ENCODE measurements at places on chromosomes 3 and 15. TPM values are rescaled to one million over a fixed set of nuclear protein-coding genes. Genes with fewer than 3 reads are reported as not detected.
A peak's percentile ranks its signal among the peaks of the same experiment; 100 is the strongest.

DNA sequence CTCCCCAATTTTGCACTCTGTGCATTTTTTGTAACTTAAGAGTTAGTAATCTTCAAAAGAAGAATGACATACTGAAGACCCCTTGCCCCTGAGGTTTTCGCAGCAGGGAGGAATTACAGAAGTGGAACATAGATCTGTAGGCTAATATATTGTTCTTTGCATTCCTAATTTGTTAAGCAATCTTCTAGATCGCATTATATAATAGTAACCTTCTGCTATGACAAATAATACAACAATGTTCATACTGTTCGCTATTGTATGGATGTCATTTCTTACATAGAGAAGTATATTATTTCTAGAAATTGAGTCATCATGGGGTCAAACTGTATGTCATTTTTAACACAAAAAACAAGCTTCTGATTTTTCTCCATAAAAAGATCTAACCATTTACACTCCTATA is 95.8 kb upstream of the TGFBR2 start:
- peak; percentile 71 for DNase-seq
- no peaks in the 10 kb centered on the region for H3K36me3 ChIP-seq
- peaks cover 35% of the 10 kb centered on the region for H3K4me1 ChIP-seq

DNA sequence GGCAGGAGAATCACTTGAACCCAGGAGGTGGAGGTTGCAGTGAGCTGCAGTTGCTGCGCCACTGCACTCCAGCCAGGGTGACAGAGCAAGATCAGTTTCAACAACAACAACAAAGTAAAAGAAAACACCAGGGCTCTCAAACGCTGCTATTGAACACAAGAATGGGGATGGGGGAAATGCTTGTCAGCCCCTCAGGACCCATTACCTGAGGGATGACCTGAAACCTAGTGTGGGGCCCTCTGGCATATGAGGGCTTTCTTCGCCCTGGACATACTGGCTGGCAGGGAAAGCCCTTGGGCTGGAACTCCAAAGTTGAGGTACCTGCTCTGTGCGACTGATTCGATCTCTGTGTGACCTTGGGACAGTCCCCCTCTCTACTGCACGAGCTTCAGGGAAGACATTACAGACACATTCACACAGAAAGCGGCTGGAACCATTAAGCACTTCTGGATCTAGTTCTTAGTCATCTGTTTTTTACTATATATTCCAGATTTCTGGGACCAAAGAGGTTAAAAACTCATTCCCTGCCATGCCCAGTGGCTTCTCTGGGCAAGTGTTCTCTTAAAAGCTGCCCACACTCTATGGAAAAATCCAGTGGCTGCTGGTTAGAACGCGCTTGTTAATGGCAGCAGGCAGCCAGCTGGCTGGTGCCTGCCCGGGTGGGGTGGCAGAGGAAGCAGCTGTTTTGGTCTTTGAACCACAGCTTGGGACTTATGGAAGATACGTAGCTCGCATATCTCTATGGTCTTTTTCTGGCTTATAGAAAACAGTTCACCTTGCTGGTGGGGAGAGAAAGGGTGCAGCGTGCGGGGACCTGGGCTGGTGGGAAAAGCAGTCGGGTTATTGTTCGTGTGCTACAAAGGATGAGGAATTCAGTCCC is 57.2 kb downstream of the ATP1B3 start:
- peaks cover 4% of the 10 kb centered on the region for H3K4me1 ChIP-seq
- no peak overlapping the region for H3K27ac ChIP-seq
- DNase-seq = no peak
- no peaks in the 10 kb centered on the region for H3K36me3 ChIP-seq
- H3K27me3 ChIP-seq = no peaks in the 10 kb centered on the region
- H3K4me3 ChIP-seq = no peak overlapping the region

DNA sequence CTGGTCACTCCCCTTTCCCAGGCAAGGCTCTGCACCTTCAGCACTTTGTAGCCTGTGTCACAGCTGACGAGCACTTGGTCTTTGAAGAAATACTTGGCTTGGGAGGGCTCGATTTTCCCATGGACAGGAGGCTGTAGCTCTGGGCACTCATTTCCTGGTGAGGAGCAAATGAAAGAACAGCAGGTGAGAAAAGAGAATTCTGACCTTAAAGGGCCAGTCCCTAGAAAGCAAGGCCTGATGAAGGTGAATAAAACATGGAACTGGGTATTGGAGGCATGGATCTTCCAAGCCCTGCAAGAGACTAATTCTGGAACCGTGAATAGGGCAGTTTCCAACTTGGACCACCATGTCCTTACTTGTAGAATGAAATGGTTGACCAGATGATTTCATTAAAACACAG is 39.9 kb downstream of the MASP1 start:
- peaks cover under 1% of the 10 kb centered on the region for H3K27me3 ChIP-seq
- H3K36me3 ChIP-seq = no peaks in the 10 kb centered on the region
- no peaks in the 10 kb centered on the region for H3K4me1 ChIP-seq
- H3K27ac ChIP-seq = no peak overlapping the region

DNA sequence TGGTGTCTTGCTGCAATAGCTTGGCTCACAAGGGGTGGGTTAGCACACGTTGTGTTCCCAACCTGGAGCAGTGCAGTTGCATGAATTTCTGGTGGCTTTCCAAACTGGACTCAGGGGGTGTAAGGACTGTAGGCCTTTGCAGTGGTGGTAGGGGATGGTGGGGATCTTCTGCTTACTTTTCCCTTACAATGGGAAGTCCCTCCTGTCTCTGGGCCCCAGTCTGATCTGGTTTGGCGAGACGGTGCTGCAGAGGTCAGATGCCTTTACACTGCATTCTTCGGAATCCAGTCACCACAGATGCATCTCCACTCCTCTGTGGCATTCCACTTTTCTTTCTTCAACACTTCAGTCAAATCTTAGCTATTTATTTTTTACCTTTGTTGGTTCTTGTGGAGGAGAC is 132.1 kb downstream of the DOCK3 start:
- no peak overlapping the region for H3K27ac ChIP-seq
- no peaks in the 10 kb centered on the region for H3K36me3 ChIP-seq
- peaks cover 11% of the 10 kb centered on the region for H3K4me1 ChIP-seq
- no peak overlapping the region for H3K4me3 ChIP-seq
- H3K27me3 ChIP-seq = no peaks in the 10 kb centered on the region

- H3K4me1 ChIP-seq = peaks cover 34% of the 10 kb centered on the region
- H3K4me3 ChIP-seq = no peak overlapping the region
- no peaks in the 10 kb centered on the region for H3K27me3 ChIP-seq
- H3K36me3 ChIP-seq = peaks cover 17% of the 10 kb centered on the region
- peak overlapping the region; percentile 92 for H3K27ac ChIP-seq
These were observed 785.3 kb downstream of the ROBO2 start for GRCh38 chr3:77825001-77825827.

The CCDC9B gene
- 56.1 TPM for total RNA-seq

DNA sequence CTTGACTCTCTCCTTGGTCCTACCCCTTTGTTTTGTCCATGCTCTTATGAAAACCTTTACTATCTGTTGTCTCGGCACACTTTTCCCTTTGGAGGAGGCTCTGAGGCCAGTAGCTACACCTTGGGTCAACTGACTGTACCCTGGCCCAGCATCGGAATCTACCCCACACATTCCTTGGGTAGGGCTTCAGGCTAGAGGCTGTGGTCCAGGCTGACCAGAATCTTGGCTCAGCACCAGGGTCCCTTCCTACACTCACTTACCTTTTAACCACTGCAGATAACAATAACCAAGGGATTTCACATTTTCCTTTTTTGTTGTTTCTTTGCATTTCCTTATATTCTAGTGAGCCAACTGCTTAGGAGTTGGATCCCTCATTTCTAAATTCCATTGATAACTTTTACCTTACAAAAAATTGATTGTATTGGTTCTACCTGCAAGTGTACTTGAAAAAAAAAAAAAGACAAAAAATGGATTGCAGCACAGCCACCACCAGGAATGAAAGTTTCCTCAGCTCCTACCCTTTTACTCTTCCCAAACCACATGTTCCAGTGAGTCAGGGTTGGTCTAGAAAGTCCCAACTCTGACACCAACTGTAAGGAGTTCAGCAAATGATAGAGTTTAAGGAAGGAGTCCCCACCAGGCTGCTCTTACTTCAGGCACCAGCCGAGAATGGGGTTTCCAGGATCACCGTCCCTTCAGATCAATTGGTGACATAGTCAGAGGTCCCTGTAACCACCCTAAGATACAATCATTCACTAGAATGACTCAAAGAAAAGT is 95.6 kb downstream of the FBLN2 start:
- no peak overlapping the region for H3K27ac ChIP-seq
- DNase-seq = peak; percentile 51
- H3K4me1 ChIP-seq = peaks cover 24% of the 10 kb centered on the region
- H3K27me3 ChIP-seq = no peaks in the 10 kb centered on the region

- H3K4me3 ChIP-seq = no peak overlapping the region
- no peaks in the 10 kb centered on the region for H3K27me3 ChIP-seq
- no peaks in the 10 kb centered on the region for H3K36me3 ChIP-seq
- H3K4me1 ChIP-seq = no peaks in the 10 kb centered on the region
- no peak overlapping the region for H3K27ac ChIP-seq
These were observed 41.3 kb downstream of the NEK11 start for GRCh38 chr3:131067983-131068382.

The GMPS gene
- total RNA-seq = 42.2 TPM

DNA sequence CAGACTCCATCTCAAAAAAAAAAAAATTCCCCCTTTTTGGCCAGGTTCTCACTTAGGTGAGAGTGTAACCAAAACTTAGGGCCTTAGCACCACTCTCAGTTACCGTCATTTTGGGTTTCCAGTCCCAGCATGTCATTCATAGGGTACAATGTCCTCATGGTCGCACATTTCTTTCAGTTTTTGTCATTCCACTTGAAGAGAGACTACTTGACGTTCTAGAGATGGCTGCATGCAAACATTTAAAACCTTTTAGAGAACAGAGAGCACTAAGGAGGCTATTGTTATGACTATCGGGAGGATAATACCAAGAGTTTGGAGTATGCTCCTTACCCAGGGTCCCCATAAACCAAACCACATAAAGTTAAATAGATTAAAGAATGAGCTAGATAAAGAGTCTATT is 37.9 kb upstream of the THUMPD3 start:
- H3K4me1 ChIP-seq = no peaks in the 10 kb centered on the region
- H3K27ac ChIP-seq = no peak overlapping the region
- H3K27me3 ChIP-seq = no peaks in the 10 kb centered on the region
- H3K4me3 ChIP-seq = no peak overlapping the region

DNA sequence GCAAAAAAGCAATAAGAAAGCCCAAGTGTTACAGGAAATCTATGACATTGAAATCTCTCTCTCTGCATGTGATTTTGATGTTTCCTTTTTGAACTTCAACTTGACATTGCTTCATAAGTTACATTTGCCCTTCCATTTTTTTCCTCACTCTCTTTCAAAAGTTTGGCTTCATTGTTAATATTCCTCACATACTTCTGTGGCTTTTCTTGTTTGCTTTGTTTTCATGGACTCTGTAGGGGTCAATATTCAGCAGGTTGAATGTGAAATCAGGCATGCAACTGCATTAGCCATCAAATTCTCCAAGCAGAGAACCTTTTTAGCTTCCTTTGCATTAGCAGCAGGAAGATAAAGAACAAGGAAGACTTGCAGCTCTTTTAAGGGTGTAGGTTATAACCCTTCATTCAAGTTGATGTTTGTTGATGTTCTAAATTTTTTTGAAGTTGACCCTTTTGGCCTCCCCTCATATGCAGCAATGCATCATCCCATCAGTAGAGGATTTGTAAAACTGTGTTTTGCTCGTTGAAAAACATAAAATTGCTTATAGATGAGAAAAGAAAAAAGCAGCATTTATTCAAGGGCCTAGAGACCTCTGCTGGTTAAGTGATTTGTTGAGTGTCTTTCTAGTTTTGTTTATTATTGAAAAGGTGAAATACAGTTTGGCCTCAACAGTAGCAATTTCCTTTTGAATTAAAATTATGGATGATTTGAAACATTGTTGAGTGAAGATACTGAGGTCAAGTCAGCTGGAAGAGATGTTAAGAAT is 211.4 kb downstream of the IL5RA start:
- DNase-seq = no peak
- H3K4me3 ChIP-seq = no peak overlapping the region
- no peak overlapping the region for H3K27ac ChIP-seq

DNA sequence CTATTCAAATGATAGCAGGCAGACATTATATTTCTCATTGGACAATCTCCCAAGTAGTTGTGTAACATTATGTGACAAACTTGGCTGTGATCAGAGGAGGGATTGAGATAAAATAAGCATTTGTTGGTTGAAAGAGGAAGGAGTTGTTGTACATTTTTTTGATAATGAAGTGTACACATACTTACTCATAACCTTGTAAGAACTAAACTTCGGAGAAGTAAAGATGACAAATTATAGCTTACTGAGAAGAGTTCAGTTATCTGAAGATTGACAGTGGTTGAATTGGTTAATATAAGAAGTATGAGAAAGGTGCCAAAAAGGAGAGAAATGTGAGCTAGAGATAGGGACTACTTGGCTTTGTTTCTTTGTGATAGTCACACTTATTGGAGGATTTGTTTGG is 32.6 kb downstream of the STT3B start:
- peaks cover 12% of the 10 kb centered on the region for H3K4me1 ChIP-seq
- no peaks in the 10 kb centered on the region for H3K36me3 ChIP-seq
- H3K27me3 ChIP-seq = no peaks in the 10 kb centered on the region
- DNase-seq = no peak
- H3K4me3 ChIP-seq = no peak overlapping the region
- H3K27ac ChIP-seq = no peak overlapping the region

DNA sequence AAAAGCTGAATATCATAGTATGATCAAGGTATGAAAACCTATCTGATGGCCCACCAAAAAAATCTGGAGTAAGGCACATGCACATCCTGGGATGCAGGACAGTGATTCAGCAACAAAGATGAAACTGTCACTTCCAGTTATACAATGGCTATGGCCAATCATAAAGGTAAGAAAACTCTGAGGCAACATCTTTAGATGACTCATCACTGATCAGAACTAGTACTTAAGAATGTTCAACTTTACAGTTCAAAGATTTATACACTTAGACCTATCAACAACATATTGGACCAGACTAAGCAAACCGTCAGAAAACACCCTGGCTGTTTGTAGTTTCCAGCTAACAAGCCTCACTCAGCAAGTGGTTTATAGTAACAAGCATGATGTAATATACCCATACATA is 21.3 kb upstream of the PLCH1 start:
- no peak overlapping the region for H3K4me3 ChIP-seq
- H3K27ac ChIP-seq = no peak overlapping the region
- peaks cover 8% of the 10 kb centered on the region for H3K36me3 ChIP-seq

DNA sequence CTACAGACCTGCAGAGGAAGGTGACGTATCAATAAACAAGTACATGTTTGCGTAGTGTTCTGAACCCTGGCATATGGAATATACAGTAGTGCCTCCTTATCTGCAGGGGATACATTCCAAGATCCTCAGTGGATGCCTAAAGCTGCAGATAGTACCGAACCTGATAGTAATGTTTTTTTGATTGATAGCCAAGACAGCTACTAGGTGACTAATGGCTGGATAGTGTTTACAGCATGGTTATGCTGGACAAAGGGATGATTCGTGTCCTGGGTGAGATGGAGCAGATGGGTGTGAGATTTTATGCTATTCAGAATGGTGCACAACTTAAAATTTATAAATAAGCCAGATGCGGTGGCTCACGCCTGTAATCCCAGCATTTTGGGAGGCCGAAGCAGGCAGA is 55.8 kb upstream of the IGF2BP2 start:
- no peak overlapping the region for H3K4me3 ChIP-seq
- H3K4me1 ChIP-seq = peaks cover 9% of the 10 kb centered on the region
- no peak overlapping the region for H3K27ac ChIP-seq
- H3K36me3 ChIP-seq = no peaks in the 10 kb centered on the region
- peak; percentile 46 for DNase-seq
